Ascending aorta (tissue), 2 donors: ENCODE measurements at places on chromosomes 2 and 18.

DNA sequence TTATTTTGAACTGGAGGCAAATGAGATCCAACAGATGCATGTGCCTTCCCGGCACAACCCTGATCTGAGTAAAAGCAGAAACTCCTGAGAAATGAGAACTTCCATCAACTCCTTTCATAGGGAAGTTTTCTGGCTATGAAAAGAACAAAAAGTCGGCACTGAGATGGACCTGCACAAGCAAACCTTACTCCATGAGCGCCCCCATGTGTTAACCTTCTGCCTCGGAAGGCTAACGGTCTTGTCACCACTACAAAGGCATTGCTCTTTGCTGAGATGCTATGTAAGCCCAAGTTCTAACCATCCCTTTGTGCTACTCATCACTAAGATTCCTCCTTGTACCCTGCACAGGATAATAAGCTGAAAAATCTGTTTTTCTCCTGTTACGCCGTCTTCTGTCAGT, 57.3 kb upstream of the SULT1C3 start:
- H3K27me3 ChIP-seq = no peaks in the 10 kb centered on the region
- no peaks in the 10 kb centered on the region for H3K36me3 ChIP-seq
- no peak overlapping the region for H3K4me3 ChIP-seq
- H3K4me1 ChIP-seq = no peaks in the 10 kb centered on the region
- no peak for DNase-seq
- H3K27ac ChIP-seq = no peak overlapping the region

DNA sequence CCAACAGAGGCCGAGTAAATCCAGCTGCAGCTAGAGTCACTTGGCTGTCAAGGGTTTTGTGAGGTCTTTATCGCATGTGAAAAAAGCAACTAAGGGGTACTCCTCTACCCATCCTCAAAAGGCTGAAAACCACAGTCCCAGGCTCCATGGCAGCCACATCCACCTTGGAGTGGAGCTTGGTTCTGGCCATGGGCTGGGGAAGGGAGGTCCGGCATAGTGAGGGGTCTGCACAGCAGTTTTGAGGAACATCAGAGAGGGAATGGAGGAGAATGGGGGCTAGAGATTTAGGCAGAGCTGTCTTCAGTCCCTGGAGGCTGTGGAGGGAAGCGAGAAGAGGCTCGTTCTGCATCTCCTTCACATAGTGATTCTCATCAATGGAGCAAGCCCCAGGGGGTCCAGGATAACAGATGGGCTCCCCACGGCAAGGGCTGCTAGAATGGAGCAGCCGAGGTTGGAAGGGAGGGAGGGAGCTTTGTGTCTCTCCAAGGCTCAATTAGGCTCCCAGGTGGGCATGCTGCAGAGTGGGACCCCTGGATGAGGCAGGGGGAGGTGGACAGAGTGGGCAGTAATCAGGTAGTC, 21.0 kb downstream of the MROH2A start:
- H3K36me3 ChIP-seq = no peaks in the 10 kb centered on the region
- no peak for DNase-seq
- H3K4me3 ChIP-seq = no peak overlapping the region

DNA sequence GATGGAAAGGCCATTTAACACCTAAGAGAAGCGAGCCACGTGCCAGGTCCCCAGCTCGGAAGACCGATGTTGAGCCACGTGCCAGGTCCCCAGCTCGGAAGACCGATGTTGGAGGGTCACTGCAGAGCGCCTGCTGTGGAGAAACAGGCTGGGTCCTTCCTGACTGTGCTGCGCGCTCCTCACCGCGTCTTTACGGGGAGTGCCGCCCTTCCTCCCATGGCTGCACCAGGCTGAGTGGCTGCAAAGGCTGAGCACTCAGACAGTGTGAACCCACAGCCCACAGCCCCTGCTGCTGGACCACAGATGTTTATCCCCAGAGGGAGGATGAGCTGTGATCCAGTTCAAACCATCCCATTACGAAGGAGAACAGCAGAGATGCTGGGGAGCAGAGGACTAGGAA, 55.7 kb downstream of the RTP5 start:
- no peaks in the 10 kb centered on the region for H3K27me3 ChIP-seq
- H3K4me1 ChIP-seq = no peaks in the 10 kb centered on the region
- no peaks in the 10 kb centered on the region for H3K36me3 ChIP-seq
- H3K4me3 ChIP-seq = no peak overlapping the region
- DNase-seq = no peak
- H3K27ac ChIP-seq = no peak overlapping the region

DNA sequence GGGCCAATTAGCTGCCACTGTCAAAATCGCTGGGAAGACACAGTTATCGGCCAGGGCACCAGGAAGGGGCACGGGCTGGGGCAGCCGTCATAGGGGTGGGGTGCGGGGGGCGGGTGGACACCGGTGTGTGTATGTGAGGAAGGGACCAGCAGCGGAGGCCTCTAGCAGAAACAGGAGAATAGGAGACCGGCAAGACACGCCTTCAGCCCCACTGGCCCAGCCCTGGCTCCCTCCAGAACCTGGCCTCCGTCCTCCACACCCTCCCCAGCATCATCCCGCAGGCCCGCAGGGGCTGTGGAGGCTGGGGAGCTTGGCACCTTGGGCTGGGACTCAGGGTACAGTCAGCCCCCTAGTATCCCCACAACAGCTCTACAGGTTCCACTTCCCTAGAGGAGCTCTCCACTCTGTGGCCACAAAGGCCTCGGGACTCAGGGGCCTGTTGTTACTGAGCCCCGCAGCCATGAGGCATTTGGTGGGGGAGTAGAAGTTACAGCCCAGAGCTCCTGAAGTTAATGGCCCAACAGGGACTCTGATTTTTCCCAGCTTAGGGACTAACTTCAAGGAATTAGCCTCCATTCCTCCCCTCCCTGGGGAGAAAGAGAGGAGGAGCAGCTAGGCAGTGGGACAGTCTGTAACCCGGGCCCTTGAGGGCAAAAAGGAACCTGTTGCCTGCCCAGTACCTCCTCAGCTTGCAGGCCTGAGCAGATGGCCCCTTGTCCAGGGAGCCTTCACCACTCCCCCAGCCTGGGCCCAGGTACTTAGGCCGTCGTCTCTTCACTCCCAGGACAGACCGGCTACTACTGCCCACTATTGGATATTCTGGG, 19.9 kb downstream of the SH2D6 start:
- no peak for DNase-seq

GRCh38 chr2:67038195-67038594, 358.9 kb upstream of the ETAA1 start:
- H3K36me3 ChIP-seq = no peaks in the 10 kb centered on the region
- no peak overlapping the region for H3K27ac ChIP-seq
- DNase-seq = no peak
- no peak overlapping the region for H3K4me3 ChIP-seq

DNA sequence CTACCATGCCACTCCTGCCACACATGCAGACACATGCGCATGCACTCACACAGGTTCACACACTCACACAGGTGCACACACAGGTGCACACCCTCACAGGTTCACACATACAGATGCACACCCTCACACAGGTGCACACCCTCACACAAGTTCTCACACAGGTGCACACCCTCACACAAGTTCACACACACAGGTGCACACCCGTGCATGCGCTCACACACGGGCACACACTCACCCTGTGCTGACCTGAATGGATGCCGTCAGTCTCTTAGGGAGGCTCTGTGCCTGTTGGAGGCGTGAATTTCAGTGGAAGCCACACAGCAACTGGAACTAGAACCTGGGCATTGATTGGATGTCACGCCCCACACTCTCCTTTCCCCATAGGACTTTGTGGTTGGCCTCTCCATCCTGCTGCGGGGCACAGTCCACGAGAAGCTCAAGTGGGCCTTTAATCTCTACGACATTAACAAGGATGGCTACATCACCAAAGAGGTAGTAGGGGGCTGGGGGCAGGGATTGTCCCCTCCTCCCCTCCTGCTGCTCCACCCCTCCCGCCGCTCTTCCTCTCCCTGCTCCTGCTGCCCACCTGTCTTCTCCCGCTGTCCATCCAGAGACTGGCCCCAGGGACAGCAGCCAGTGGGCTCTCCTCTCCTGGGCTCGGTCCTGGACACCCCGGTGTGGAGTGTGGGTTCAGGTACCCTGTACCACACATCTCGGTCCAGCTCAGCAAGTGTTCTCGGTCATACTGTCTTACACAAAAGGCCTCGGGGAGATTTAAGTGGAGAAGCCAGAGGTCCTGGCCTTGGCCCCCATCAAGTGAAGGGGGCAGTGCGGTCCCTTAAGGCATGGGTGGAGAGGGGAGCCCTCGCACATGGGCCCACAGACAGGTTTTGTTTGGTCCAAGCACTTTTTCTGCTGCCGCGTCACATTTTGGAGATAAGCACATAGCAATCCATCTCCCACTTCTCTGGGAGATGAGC, 21.0 kb upstream of the FAHD2A start:
- no peaks in the 10 kb centered on the region for H3K36me3 ChIP-seq
- no peak overlapping the region for H3K27ac ChIP-seq
- no peaks in the 10 kb centered on the region for H3K4me1 ChIP-seq
- H3K4me3 ChIP-seq = no peak overlapping the region

DNA sequence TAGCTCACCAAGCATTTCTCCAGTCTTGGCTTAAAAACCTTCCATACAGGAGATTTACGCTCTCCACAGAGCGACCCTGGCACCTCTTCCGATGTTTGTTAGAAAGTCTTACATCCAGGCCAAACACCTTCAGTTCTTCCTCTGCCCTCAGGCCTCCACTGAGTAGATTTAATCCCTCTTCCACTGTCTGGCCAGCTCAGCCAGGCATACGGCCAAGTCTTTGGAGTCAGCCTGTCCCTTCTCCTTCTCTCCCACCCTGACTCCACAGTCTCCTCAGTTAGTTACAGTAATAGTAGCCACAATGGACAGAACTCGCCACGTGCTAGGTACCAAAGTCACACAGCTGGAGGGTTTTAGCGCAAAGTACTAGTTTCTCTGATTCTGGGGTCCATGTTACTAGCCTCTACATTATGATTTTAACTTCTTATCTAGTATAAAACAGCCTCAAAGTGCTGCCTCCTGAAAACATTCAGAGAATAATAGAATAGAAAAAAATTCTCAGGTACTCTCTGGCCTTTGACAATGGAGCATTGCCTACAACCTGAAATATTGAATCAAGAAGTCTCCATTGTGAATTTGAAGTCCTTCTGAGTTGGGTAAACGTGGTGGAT, 39.5 kb downstream of the THNSL2 start:
- H3K4me1 ChIP-seq = no peaks in the 10 kb centered on the region
- H3K36me3 ChIP-seq = no peaks in the 10 kb centered on the region
- H3K27me3 ChIP-seq = no peaks in the 10 kb centered on the region
- H3K4me3 ChIP-seq = no peak overlapping the region

DNA sequence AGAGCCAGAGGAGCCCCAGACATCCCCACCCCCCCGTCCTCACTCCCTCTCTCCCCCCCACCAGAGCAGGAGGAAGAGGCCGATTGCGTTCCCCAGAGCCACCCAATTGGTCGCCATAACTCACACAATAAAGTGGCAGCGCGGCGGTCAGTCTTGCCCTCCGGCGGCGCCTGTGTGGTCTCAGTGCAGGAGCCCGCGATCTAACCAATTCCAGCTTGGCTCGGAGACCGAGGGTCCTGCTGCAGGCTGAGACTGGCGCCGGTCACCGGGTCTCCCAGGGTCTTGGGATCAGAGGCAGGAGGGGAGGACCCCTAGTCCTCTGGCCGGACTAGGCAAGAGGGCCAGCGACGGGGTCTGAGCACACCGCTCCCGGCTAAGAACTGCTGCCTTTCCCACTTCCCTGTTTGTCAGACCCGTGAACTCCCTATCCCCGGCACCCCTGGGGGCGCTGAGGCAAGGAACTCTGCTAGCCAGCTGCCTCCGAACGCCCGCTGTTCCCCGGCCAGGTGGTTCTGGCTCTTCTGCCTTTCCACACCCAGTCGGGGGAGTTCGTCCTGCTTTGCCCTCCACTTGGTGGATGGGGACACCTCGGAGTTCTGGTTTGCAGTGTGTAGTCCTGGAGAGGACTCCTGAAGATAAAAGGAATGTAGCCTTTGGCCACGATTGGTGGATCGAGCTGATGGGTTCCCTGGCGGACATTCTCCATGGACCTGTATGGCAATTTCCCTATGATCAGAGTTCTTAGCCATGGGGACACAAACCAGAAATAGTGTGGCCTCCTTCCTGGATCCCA, 1.0 kb upstream of the HOXD12 start:
- H3K36me3 ChIP-seq = no peaks in the 10 kb centered on the region
- peaks cover 14% of the 10 kb centered on the region for H3K4me1 ChIP-seq
- H3K27me3 ChIP-seq = peaks cover 60% of the 10 kb centered on the region
- H3K4me3 ChIP-seq = no peak overlapping the region
- H3K27ac ChIP-seq = no peak overlapping the region
- DNase-seq = no peak

DNA sequence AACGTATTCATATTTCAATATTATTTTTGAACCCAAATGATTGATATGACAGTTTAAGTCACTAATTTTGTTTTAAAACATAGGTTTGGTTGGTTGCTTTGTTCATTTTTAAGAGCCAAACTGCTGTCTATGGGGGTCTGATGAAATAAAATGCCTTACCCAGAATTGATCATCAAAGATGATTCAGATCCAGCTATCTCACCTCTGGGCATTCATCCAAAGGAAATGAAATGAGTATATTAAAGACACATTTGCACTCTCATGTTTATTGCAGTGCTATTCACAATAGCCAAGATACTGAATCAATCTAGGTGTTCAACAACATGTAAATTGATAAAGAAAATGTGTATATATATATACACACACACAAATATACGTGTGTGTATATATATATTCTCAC, 326.9 kb upstream of the GULP1 start:
- no peaks in the 10 kb centered on the region for H3K36me3 ChIP-seq
- no peaks in the 10 kb centered on the region for H3K27me3 ChIP-seq
- H3K4me3 ChIP-seq = no peak overlapping the region
- DNase-seq = no peak
- H3K4me1 ChIP-seq = peaks cover 5% of the 10 kb centered on the region

DNA sequence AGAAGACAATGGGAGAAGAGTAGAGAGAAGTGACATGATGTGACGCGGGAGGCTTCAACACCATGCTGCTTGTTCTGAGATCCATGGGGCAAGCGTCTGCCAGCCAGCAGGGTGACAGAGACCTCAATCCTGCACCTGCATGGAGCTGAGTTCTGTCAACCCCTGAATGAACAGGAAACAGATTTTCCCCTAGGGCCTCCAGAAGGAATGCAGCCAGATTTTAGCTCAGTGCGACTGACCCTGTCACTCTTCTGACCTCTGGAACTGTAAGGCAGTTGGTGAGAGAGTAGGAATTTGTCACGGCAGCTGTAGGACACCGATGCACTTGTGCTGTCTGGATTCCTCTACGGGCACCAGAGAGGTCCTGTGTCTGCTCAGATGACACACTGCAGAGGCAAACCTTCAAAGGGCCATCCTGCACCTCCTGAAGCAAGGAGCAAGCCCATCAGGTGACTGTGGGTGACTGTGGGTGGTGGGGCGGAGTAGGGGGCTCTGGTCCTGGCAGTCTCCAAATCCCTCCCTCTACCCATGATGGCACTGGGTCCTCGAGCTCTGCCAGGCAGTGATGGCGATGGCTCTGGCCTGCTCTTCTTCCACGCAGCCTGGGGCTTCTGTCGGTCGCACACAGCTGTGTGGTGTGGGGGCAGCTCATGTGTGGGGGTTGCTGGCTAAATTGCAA, 194.3 kb upstream of the TWIST2 start:
- H3K36me3 ChIP-seq = no peaks in the 10 kb centered on the region
- H3K4me1 ChIP-seq = no peaks in the 10 kb centered on the region
- peak; percentile 30 for DNase-seq
- H3K27me3 ChIP-seq = no peaks in the 10 kb centered on the region
- no peak overlapping the region for H3K4me3 ChIP-seq
- no peak overlapping the region for H3K27ac ChIP-seq

GRCh38 chr2:60890393-60890707, 9.0 kb downstream of the REL start:
- H3K27me3 ChIP-seq = no peaks in the 10 kb centered on the region
- H3K4me1 ChIP-seq = no peaks in the 10 kb centered on the region
- no peak for DNase-seq
- H3K4me3 ChIP-seq = no peak overlapping the region
- no peak overlapping the region for H3K27ac ChIP-seq
